C1 segment of cervical spinal cord (tissue), 14 donors: ENCODE measurements at places on chromosomes 13 and 19.

- DNase-seq = no peak
Observed at GRCh38 chr19:3474010-3474409, 6.3 kb downstream of the SMIM24 start.

GRCh38 chr13:44487989-44488388 lies 88.1 kb downstream of the TSC22D1 start:
- DNase-seq = no peak

DNA sequence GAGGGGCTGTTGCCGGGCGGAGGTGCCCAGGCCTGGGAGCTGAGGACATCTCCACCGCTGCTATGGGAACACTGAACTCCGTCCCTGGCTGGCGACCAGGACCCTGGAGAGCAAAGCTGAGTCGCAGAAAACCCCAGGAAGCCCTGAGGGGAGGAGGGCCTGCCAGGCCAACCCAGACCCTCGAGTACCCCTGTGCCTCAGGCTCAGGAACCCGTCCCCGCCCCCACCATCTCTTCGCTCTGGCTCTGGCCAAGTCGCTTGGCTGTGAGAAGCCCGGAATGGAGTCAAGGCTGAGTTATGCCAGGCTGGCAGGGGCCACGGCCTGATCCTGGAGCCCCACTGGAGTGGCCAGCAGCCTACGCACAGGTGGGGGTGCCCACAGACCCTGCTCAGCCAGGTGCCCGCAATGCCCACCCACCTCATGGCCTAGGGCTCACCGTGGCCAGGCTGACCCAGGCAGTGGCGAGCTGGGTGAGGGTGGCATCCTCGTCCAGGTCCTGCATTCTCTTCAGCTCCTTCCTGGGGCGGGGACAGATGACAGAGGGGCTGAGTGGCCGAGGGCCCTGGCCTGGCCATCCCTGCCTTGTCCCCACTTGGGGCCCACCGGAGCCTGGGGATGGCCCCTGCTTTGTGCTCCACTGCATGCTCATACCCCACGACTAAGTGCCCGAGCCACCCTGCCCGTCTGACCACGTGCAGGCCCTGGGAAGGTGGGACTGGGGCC lies 8.5 kb upstream of the CERS1 start:
- DNase-seq = peak; percentile 89

- DNase-seq = no peak
Observed at GRCh38 chr19:48283908-48284307, 14.0 kb downstream of the ZNF114 start.

DNA sequence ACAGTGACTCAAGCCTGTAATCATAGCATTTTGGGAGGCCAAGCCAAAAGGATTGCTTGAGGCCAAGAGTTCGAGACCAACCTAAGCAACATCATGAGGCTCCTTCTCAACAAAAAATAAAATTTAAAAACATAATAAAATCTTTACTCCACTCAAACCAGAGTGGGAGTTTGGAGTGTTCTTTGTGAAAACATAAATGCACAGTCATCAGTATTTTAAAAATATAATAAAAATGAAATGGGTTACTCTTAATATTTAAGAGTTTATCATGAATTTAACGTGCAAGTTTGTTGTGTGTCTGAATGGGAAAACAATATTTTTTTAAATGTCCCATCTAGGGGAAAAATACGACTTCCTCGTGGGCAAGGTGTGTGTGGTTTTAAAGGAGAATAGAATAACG lies 78.6 kb upstream of the STARD13 start:
- DNase-seq = no peak

GRCh38 chr13:42548731-42549551 lies 25.0 kb upstream of the TNFSF11 start:
- DNase-seq = no peak

DNA sequence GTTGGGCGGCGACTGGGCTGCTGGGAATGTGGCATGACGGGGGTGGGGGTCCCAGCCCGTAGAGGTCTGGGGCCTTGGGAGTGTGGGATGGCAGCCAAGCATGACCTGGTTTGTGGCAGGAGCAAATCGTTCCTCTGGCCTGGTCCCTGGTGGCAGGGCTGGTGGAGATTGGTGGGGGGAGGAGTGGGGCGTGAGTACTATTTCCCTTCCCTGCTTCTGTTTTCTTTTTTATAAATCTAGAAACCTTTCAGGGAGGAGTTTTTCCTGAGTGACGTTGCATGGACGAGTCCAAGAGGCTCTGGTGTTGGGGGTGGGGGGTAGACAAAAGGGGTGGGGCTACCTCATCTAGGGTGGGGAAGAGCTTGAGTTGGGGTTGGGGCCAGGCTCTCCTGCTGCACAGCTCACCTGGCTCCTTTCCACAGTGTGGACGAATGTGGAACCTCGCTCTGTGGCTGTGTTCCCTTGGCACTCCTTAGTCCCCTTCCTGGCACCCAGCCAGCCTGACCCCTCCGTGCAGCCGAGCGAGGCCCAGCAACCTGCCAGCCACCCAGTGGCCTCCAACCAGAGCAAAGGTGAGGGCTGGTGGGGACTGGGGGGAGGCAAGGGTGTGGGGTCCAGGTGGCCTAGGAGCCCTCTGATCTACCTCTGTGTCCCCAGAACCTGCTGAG lies 15.4 kb upstream of the PRR19 start:
- no peak for DNase-seq

DNA sequence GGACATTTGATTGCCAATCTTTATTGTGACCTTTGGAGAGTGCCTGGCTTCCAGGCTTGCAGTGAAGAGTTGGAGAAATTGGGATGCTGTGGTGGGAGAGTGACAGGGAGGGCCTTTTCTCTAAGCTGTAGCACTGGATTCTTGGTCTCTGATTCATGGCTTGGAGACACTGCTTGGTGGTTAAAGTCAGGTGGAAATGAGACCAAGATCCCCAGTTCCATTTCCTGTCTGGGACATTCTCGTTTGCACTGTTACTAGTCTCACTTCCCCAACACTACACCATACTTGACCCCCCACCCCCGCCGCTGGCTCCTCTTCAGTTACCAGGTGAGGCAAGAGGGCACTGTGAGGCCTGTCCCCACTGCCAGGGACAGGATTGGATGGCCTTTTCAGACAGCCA lies 2.9 kb downstream of the SUPT5H start:
- no peak for DNase-seq

DNA sequence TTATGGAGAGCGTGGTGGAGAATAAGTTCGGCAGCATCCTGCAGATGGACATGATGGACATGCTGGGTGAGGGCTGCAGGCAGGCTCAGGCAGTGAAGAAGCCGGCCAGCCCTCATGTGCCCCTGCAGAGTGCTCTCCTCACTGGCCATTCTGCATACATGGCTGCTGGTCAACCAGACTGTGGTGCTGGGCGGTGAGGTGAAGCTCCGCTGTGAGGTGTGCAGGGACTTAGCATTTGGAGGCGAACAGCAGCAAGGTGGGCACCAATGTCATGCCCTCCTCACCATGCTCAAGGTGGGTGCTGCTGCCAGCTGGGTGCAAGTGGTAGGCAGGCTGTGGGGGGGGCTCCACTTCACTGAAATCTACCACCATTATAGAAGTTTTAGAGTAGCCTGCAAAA lies 5.7 kb upstream of the ZNF492 start:
- no peak for DNase-seq

DNA sequence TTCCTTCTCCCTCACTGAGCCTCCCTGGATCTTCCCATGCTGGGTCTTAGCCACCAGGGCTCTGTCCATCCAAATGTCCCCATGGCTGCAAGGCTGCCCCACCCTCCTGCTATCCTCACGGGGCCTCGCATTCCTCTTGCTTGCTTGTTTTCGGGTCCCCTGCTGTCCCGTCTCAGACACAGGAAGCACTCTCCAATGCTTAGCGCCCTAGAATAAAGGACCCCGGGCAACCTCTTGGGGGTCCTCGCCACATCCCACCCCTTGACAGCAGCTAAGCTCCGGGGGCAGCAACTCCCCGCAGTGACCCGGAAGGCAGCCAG lies 23.7 kb downstream of the SH3GL1 start:
- no peak for DNase-seq

DNA sequence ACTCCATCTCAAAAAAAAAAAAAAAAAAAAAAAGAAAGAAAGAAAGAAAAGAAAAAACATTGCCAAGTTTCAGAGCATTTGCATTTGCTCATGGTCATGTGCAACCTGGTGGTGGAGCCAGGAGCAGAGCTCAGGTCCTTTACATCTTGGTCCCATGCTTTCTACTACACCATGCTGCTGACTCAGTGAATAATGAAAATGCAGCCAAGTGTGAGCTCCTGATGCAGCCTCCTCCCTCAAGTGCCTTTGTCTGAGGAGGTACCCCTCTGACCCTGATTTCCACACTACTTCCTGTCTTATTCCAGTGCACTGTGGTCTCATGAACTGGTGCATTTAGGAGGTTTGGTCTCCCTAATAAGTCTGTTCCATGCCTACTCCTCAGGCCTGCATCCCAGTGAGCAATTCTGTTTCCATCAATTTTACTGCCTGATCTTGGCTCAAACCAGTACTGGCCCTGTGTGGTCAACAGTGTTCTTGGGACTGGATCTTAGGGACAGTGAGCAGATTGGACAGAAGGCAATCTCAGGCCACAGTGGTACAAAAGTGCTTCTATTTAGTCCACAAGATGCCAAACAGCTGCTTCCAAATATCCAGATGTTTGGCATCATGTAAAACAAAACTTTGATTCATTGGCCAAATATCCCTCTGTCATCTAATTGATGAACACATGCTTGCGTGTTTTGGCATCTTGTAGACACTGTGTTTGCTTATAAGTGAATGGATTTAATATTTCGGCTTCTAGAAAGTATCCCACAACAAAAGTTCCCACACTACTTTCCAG lies 28.8 kb upstream of the LRCH1 start:
- DNase-seq = no peak

DNA sequence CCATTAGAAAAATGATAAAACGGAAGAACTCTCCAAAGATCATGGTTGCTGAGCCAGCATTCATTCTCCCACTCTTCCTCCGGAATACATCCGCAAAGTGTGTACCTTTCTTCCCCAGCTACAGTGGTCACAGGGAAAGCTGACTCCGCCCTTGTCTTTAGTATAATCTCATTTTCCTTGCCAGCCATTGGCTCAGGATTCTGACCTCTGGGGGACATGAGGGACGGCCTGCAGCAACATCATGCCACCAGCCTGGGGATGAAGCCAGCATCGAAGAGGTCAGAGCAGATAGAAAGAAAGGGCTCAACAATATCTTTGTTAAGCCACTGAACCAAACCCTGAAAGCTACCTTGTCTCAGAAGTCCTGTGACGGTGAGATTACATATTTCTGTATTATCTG lies 46.3 kb upstream of the TPP2 start:
- no peak for DNase-seq

GRCh38 chr13:52010890-52011631 lies at the start of gene ATP7B:
TSS of gene ATP7B (minus strand) at chr13:52011450. CDS start at chr13:52011337, 113 bp downstream.
- peak; percentile 43 for DNase-seq
